ENCODE measurements at places on chromosomes 3 and 15. TPM values are rescaled to one million over a fixed set of nuclear protein-coding genes. Genes with fewer than 3 reads are reported as not detected.

Gene KBTBD13
- not detected for total RNA-seq

Gene COPG1
- 352 TPM for total RNA-seq

Gene GP5
- under 0.01 TPM for total RNA-seq

Gene C3orf22
- total RNA-seq, result not detected

Gene SNURF
- 3.8 TPM for total RNA-seq

Gene NEDD4
- 53.1 TPM for total RNA-seq

Gene CKMT1B
- not detected for total RNA-seq

Gene NCKIPSD
- 11.5 TPM for total RNA-seq

Gene CFAP20DC
- 2.9 TPM for total RNA-seq

Data from uterine smooth muscle cell (primary cell).